ENCODE measurements at places on chromosomes 16 and 17.
A peak's percentile ranks its signal among the peaks of the same experiment; 100 is the strongest.

- no peak for DNase-seq
Measured at GRCh38 chr17:2965621-2966595, 97.5 kb downstream of the OR1D5 start.

DNA sequence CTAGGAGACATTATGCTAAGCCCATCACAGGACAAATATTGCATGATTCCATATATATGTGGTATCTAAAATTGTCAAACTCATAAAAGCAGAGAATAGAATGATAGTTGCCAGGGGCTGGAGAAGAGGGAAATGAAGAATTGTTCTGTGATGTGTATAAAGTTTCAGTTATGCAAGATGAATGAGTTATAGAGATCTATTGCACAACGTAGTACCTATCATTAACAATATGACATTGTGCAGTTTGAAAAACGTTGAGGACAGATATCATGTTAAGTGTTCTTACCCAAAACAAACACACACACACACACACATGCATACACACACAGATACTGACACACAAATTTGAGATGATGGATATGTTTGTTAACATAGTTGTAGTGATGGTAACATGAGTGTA lies 871.6 kb upstream of the GOT2 start:
- DNase-seq = no peak

DNA sequence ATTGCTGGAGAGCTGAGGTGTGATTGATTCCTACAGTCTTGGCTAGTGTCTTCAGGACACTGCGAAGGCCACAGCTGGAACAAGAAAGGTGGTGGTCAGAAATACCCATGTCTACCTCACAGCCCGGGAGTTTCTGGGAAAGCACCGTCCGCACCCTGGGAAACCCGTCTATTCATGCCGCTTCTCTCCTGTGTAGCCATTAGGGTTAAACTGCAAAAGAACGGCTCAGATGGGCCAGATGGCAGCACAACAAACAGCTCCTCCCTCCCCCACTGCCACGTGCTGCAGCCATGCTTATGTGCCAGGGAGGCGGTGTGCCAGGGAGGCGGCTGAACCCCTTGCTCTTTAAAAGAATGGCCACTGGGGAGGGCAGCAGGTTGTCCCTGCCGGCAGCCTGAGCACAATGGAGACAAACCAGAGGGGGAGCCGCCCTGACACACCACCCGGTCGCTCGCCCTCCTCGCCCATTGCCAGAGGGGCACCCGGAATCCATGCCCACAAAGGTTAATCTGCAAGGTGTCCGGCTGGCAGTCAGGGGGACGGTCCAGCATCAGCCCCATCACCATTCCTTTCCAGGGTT lies 65.2 kb downstream of the CYTH1 start:
- DNase-seq = peak; percentile 74

- DNase-seq = no peak
Measured at GRCh38 chr16:75087375-75087979, 29.1 kb downstream of the LDHD start.

DNA sequence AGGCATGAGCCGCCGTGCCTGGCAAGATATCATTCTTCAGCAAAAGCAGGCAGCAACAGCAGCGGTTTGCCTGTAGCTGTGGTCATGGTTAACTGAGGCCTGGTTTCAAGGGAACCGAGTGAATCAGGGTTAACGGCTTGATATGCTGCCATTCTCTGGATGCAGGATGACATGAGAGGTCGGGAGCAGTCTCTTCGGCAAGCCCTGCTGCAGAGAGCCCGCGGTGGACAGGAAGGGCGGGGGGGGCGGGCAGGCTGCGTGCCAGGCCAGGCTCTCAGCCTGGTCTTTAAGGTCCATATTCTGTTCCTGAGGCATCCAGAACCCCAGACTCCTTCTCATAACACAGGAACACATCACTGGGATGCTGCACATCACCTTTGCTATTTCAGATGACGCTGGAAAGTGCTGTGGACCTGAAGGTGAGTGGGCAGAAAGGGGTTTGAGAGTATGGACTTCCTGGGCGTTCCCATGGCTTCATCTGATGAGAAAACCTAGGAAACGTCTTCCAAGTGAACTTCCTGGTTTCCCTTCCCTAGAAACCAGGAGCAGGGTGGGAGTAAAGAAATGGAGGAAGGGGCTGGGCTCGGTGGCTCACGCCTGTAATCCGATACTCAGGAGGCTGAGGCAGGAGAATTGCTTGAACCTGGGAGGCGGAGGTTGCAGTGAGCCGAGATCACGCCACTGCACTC lies 165.6 kb upstream of the RPH3AL start:
- no peak for DNase-seq

DNA sequence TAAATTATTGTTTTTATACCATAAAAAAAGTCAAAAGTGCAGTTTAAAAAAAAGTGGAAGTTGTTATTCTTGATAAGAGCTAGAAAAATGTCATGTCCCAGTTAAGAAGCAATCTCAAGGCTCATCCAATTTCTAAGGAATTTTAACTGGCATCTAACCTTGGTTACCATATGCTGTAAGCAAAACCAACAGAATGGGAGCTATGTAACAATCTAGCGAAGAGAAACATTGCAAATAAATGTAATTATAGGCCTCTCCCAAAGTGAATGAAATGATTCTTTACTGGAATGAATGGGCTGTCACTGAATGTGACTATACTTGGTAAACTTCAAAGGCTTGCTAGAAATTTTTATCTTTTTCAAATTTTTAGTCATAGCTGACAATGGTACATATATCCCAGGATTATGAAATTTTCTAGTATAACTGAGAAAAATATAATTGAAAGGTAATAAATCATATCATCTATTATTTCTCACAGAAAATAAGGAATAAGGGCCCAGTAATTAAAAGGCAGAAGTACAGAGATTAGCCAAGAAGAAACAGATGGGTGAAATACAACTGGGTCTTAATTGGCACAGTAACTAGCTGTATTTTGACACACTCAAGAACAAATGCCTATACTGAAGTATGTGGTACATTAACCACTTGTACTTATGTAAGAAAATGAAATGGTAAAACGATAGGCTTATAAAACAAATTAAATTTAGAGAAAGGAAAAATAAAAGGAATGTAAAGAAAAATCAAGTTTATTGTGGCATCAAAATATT lies 61.5 kb downstream of the NETO2 start:
- DNase-seq = no peak

GRCh38 chr17:47808036-47808829 lies 13.4 kb downstream of the OSBPL7 start:
- DNase-seq = no peak
